ENCODE measurements at places on chromosomes 13 and 19. TPM values are rescaled to one million over a fixed set of nuclear protein-coding genes. Genes with fewer than 3 reads are reported as not detected.

RFXAP gene
- 6.3 TPM for total RNA-seq

MEIS3 gene
- total RNA-seq: 40.7 TPM

GSX1 gene
- not detected for total RNA-seq

ANKLE1 gene
- 20.2 TPM for total RNA-seq

DENND1C gene
- total RNA-seq: 2.8 TPM

FAM32A gene
- 62.3 TPM for total RNA-seq
